Cerebellar nuclear complex (tissue), 1 donor: ENCODE measurements at places on chromosomes 4 and X.

- DNase-seq: no peak
These were observed 53.8 kb downstream of the APLN start for GRCh38 chrX:129600981-129601424.

DNA sequence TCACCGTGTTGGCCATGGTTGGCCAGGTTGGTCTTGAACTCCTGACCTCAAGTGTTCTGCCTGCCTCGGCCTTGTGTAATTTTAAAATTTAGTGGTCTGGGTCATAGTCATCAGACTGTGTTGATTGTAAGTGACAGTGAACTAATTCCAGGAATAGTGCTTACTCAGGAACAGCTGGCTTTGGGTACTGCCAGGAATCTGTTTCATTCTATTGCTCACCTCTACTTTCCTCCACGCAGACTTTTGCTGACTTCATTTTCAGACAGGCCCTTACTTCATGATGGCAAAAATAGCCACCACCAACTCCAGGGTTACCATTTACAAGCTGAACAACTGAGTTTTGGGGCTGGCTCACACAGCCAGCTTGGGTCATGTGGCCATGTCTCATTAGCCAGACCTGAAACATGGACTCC lies 54.6 kb downstream of the FNIP2 start:
- no peak for DNase-seq

GRCh38 chr4:1767061-1767769 lies 25.9 kb upstream of the FGFR3 start:
- DNase-seq: no peak

DNA sequence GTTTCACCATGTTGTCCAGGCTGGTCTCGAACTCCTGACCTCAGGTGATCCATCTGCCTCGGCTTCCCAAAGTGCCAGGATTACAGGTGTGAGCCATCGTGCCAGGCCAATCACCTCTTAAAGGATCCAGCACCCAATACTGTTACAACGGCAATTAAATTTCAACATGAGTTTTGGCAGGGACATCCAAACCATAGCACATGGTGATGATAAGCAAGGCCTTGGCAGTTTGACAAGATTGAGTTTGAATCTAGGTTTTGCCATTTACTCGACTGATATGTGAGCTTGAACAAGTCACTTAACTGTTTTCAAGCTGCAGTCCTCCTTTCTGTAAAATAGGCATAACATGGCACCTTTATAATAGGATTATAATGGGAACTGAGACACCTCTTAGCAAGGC lies 84.1 kb downstream of the GPR82 start:
- no peak for DNase-seq

DNA sequence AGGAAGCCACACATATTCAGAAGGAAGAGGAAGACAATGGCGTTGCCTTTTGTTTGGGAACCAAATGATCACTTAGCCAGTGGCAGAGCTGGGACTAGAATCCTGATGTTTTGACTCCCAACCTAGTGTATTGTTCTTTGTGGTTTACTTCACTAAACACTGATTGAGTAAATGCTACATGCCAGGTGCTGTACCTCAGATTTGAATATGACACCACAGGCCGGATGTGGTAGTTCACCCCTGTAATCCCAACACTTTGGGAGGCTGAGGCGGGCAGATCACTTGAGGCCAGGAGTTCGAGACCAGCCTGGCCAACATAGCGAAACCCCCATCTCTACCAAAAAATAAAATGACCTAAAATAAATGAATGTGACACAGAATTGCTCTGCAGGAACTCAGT lies 8.4 kb downstream of the NDUFA1 start:
- no peak for DNase-seq

DNA sequence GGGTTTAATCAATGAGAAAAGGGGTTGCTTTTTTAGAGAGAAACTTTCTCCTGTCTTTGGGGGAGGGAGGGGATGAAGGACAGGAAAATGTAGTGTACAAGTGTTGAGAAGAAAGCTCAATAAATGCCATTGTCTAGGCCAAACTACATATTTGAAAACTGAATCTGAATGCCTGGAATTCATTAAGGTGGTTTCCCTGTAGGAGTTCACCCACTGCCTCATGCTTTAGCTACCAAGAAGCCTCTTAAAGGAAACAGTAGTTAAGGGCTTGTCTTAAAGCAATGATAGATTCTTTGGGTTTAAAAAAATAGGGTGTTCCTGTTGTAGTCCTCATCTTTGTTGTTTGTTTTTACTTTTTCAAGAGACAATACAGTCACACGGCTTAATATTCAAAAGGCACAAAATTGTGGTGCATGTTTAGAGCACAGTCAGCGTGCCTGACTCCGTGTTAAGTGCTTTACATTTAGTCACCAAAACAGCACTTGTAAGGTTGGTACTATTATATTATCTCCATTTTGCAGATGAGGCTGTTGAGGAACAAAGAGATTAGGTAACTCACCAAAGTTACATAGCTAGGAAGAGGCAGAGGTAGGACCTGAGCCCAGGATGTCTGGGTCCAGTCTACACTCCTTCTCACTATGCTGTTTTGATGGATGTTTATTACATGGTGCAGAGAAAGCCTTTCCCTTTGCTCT lies 46.0 kb downstream of the FNIP2 start:
- DNase-seq: no peak

GRCh38 chr4:79431839-79432238 lies 23.8 kb upstream of the GK2 start:
- DNase-seq: no peak

- DNase-seq: no peak
These were observed 21.1 kb downstream of the AIFM1 start for GRCh38 chrX:130144509-130144908.
